Mesenchymal stem cell (in vitro differentiated cells and primary cell): ENCODE measurements at places on chromosomes 1 and 21.

DNA sequence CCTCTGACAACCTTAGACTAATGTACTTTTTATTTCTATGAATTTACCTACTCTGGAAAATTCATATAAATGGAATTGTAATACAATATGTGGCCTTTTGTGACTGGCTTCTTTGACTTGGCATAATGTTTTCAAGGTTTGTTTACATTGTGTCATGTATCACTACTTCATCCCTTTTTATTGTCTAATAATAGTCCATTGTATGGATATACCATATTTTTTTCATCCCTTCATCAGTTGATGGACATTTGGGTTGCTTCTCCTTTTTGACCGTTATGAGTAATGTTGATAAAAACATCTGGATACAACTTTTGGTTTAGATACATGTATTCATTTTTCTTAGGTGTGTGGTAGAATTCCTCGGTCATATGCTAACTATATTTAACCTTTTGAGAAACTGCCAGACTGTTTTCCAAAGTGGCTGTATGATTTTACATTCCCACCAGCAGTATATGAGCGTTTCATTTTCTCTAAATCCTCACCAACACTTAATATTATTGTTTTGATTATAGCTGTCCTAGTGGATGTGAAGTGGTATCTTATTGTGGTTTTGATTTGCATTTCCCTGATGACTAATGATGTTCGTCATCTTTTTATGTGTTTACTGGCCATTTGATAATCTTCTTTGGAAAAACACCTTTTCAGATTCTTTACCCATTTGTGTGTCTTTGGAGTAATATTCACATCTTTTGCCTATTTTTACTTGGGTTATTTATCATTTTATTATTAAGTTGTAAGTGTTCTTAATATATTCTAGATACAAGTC is 3.5 kb downstream of the RO60 start:
- H3K4me3 ChIP-seq: no peak overlapping the region
- DNase-seq: no peak
- peaks cover 2% of the 10 kb centered on the region for H3K4me1 ChIP-seq

- no peaks in the 10 kb centered on the region for H3K4me1 ChIP-seq
- no peaks in the 10 kb centered on the region for H3K36me3 ChIP-seq
- no peak overlapping the region for H3K27ac ChIP-seq
- no peak for DNase-seq
Observed at GRCh38 chr1:81446000-81446669, 354.6 kb upstream of the ADGRL2 start.

DNA sequence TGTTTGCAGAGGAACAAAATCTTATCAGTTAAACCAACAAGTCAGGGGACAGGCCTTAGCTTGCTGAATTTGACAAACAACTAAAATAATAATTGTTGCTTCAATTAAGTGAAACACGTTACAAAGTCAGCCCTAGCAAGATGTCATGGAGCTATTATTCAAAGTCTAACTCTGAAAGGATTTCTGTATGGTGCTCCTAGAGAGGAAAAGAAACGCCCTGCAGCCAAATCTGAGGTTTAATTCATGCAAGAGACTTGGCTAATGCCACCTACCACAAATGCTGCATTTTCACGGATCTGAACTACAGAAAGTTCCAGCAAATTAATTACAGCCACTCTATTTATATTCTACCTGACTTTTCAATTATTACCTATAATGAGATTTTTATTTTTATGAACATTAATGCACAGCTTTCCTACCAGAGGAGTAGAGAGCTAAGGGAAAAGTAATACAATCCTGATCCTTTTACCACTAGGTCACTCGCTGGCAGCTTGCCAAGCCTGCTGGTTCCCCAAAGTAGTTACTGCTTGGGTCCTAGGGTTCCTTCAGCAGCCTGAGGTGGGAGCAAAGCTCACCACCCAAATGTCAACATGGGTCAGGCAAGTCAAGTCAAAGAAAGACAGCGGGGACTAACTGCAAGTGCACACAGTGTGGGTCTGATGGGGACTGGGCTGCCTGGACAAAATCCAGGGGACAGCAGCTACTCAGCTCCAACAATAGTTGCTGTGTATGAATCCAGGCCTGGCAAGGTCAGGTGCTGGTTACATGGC is 8.5 kb downstream of the COLGALT2 start:
- H3K27me3 ChIP-seq: no peaks in the 10 kb centered on the region
- no peak overlapping the region for H3K27ac ChIP-seq
- no peaks in the 10 kb centered on the region for H3K4me1 ChIP-seq
- no peaks in the 10 kb centered on the region for H3K36me3 ChIP-seq
- no peak overlapping the region for H3K4me3 ChIP-seq

DNA sequence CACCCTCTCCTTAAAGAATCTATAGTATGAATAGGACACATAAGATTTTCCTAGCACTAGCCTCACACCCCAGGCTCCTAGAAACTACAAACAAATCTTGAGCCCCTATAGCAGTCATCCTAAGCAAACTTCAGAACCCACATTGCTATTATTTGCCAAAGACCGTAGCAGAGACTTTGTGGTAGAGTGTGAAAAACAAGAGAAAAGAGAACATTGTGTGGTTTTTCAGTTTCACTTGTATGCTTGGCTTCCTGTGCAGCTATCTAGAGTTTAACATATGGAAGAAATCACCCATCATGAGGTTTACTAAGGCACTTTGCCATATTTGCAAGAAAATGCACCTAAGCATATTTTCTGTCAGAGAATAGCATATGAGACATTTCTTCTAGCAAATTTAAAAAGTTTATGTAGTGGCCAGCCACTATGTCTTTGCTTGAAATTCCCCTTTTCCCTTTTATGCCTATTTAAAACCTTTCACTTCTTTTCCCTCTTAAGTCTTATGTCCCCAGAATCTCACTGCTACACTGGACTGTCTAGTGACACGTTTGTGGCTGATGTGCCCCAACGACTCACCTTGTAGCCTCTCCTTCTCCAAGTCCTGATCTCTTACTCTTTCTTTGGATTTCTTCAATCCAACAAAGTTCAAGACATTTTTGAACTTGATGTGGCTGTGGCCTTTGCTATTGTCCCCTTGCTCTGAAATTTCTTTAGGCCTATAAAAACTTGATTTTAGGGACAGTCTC is 25.6 kb downstream of the CCDC190 start:
- H3K4me1 ChIP-seq: no peaks in the 10 kb centered on the region
- H3K4me3 ChIP-seq: no peak overlapping the region
- no peak overlapping the region for H3K27ac ChIP-seq
- H3K27me3 ChIP-seq: no peaks in the 10 kb centered on the region
- no peaks in the 10 kb centered on the region for H3K36me3 ChIP-seq

GRCh38 chr1:22018583-22019559 is 17.4 kb downstream of the CELA3A start:
- H3K27ac ChIP-seq: peak overlapping the region; percentile 28
- peak; percentile 90 for DNase-seq
- no peaks in the 10 kb centered on the region for H3K36me3 ChIP-seq
- no peak overlapping the region for H3K4me3 ChIP-seq
- H3K4me1 ChIP-seq: peaks cover 5% of the 10 kb centered on the region

GRCh38 chr1:173477286-173478093 is at the start of gene PRDX6:
Gene PRDX6 (plus strand): TSS chr1:173477335. CDS start chr1:173477398, 63 bp downstream.
- H3K27me3 ChIP-seq: no peaks in the 10 kb centered on the region
- H3K36me3 ChIP-seq: no peaks in the 10 kb centered on the region
- peak within 1 kb of the TSS; percentile 93 for H3K27ac ChIP-seq
- H3K4me3 ChIP-seq: peak within 1 kb of the TSS; percentile 88
- peaks cover 3% of the 10 kb centered on the region for H3K4me1 ChIP-seq

- H3K4me3 ChIP-seq: no peak overlapping the region
- no peak for DNase-seq
- H3K27ac ChIP-seq: no peak overlapping the region
- peaks cover 31% of the 10 kb centered on the region for H3K27me3 ChIP-seq
- H3K4me1 ChIP-seq: no peaks in the 10 kb centered on the region
Observed at GRCh38 chr21:35862969-35863368, 197.4 kb downstream of the SETD4 start.

DNA sequence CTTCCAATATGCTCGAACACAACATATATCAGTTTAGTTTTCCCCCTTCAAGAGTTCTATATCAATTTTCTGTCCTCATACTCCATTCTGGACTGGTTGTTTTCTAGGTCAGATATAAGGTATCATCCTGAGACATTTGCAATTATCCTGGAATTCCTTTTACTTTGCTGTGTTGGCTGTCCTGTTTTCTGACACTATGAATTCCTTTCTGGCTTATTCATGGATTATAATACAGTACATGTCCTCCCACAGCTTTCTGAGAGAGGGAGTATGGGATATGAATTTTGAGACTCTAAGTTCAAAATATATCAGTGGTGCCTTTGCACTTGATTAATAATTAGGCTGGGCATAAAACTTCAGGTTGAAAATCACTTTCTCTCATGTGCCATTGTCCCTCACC is 11.9 kb downstream of the PHTF1 start:
- peaks cover 3% of the 10 kb centered on the region for H3K36me3 ChIP-seq
- H3K27me3 ChIP-seq: no peaks in the 10 kb centered on the region
- H3K4me3 ChIP-seq: no peak overlapping the region

GRCh38 chr1:194975913-194976312 is 1632.3 kb downstream of the KCNT2 start:
- H3K4me3 ChIP-seq: no peak overlapping the region
- DNase-seq: no peak
- no peaks in the 10 kb centered on the region for H3K27me3 ChIP-seq

- H3K4me3 ChIP-seq: no peak overlapping the region
- no peak overlapping the region for H3K27ac ChIP-seq
- no peaks in the 10 kb centered on the region for H3K4me1 ChIP-seq
- no peaks in the 10 kb centered on the region for H3K36me3 ChIP-seq
- DNase-seq: no peak
Observed at GRCh38 chr1:119702384-119702783, 9.3 kb upstream of the PHGDH start.

GRCh38 chr1:55854911-55855310 is 639.7 kb upstream of the USP24 start:
- no peak overlapping the region for H3K4me3 ChIP-seq
- no peak overlapping the region for H3K27ac ChIP-seq
- H3K27me3 ChIP-seq: no peaks in the 10 kb centered on the region
- DNase-seq: no peak

DNA sequence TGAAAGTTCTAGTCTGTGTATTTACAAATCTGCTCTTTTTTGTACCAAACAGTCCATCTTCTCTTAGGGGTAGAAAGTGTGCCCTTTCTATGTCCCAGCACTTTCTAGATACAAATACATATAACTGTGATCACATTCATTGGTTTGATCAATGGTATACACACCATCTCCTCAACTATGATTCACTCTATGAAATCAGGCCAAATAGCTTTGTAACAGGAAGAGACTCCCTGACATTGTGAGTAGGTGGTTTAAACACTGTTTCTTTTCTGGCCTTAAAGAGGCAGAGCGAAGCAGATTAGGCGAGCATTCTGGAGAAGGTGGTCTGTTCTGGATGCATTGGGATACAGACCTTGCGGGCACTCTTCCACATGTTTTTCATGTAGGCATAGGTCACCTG is 39.3 kb upstream of the EXOSC10 start:
- H3K27ac ChIP-seq: no peak overlapping the region
- DNase-seq: no peak
- no peaks in the 10 kb centered on the region for H3K27me3 ChIP-seq
- H3K36me3 ChIP-seq: peaks cover 26% of the 10 kb centered on the region
- H3K4me3 ChIP-seq: no peak overlapping the region

DNA sequence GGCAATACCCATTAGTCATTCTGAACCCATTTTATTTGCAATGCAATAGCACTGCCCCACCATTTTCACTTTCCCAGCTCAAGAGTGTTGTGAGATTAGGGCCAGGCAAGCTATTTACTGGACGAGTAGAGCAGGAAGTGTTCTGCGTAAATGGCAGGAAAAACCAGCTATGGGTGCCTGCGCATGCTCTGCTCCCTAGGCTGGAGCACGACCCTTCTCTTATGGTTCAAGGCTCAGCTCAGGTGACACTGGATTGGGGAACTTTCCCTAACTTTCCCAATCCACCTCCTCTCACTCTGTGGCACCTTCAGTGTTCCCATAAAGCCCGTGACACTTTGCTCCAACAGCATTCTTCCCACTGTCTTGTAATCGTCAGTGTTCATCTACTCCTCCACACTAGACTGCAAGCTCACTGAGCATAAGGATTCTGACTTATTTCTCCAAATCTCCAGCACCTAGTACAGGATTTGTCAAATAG is 3.6 kb upstream of the MAN1A2 start:
- H3K27me3 ChIP-seq: no peaks in the 10 kb centered on the region
- H3K4me3 ChIP-seq: no peak overlapping the region
- H3K4me1 ChIP-seq: no peaks in the 10 kb centered on the region
- no peaks in the 10 kb centered on the region for H3K36me3 ChIP-seq
- no peak for DNase-seq

DNA sequence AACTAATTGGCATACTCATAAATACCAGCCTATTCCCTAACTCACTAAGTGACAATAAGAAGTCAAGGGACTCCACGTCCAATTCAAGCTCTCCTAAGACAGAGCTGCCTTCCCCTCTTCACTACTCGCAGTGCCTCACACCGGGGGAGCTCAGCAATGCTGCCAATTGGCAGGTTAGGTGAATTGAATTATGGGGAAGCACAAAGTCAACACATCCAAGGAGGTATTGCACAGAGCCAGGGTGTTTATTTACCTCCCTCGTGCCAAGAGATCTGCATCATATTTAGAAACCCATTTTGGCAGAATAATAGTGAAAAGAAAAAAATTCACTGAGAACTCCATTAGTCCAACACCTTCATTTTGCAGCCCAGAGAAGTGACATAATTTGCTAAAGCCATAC is 20.4 kb upstream of the TNR start:
- H3K4me3 ChIP-seq: no peak overlapping the region
- no peak for DNase-seq
- no peaks in the 10 kb centered on the region for H3K27me3 ChIP-seq
- no peak overlapping the region for H3K27ac ChIP-seq
- H3K36me3 ChIP-seq: no peaks in the 10 kb centered on the region

- H3K27ac ChIP-seq: no peak overlapping the region
- no peaks in the 10 kb centered on the region for H3K4me1 ChIP-seq
- H3K36me3 ChIP-seq: no peaks in the 10 kb centered on the region
Observed at GRCh38 chr1:47469390-47469759, 31.5 kb downstream of the FOXD2 start.

- peak within 1 kb of the TSS; percentile 64 for H3K4me3 ChIP-seq
- H3K4me1 ChIP-seq: peaks cover 14% of the 10 kb centered on the region
- DNase-seq: peak; percentile 39
- no peak within 1 kb of the TSS for H3K27ac ChIP-seq
- H3K36me3 ChIP-seq: no peaks in the 10 kb centered on the region
Observed at GRCh38 chr1:39671793-39672550, at the start of gene NT5C1A. Gene NT5C1A (minus strand): TSS chr1:39672107. CDS start chr1:39672038, 69 bp downstream.

GRCh38 chr1:201363467-201363866 is 14.0 kb downstream of the TNNT2 start:
- H3K4me3 ChIP-seq: no peak overlapping the region
- H3K27ac ChIP-seq: no peak overlapping the region
- H3K27me3 ChIP-seq: peaks cover 77% of the 10 kb centered on the region
- peaks cover 47% of the 10 kb centered on the region for H3K36me3 ChIP-seq

- no peaks in the 10 kb centered on the region for H3K27me3 ChIP-seq
- H3K4me1 ChIP-seq: peaks cover 3% of the 10 kb centered on the region
- H3K4me3 ChIP-seq: no peak overlapping the region
- no peak for DNase-seq
- no peak overlapping the region for H3K27ac ChIP-seq
Observed at GRCh38 chr1:235004840-235005391, 123.7 kb downstream of the TOMM20 start.
